ENCODE measurements at places on chromosomes 6 and 20.

GRCh38 chr6:157649311-157650260 is 173.5 kb upstream of the SNX9 start:
- no peak for DNase-seq

GRCh38 chr6:22119500-22119899 is 177.3 kb downstream of the PRL start:
- no peak for DNase-seq

DNA sequence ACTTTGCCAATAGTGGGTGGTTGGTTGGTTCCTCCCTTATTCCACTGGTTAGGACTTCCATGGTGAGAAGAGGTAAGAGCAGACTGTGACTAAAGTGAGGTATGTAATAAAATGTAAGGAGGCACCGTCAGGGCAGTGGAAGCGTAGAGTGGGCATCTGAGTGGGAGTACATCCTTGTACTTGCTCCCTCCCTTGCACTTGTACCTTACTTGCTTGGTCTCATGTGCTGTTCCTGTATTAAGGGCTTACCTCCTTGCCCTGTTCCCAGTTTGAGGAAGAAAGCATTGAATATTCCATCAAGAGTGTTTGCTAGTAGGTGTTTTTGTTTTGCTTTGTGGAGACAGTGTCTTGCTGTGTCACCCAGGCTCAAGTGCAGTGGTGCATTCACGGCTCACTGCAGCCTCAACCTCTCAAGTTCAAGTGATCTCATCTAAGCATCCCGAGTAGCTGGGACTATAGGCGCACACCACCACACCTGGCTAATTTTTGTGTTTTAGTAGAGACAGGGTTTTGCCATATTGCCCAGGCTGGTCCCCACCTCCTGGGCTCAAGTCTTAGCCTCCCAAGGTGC is 25.5 kb downstream of the AMD1 start:
- no peak for DNase-seq

GRCh38 chr6:33356295-33356694 is 35.3 kb upstream of the KIFC1 start:
- DNase-seq = no peak

GRCh38 chr6:8589941-8590729 is 154.8 kb upstream of the SLC35B3 start:
- DNase-seq = no peak

DNA sequence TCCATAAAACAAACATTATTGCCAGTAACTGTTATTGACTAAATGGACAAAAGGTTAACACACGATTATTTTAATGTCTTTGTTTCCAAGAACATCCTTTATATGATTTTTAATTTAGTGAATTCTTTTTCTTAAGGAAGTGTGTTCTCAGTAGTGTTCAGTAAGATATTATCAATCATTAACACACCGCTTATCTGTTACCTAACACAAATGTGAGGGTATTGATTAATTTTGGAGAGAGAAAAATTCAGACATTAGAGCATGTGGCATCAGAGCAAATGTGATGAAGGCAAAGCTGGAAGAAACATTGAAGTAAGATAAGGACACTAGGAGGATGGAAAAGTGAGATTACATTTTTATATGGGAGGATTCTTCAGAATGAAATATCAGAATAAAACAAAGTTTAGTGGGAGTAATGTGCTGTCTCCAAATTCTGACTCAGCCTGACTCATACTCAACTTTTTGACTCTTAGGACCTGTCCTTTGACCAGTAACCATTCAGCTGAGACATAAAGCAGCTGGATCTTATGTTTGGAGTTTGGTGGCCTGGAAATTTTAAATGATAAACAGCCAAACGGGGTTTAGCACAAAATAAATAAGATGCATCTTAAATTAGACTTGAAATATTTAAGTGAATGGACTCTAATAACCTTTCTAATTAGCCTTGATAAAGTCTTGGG is 348.6 kb downstream of the CD109 start:
- no peak for DNase-seq

- DNase-seq = no peak
Measured at GRCh38 chr20:14538433-14538832, 201.0 kb upstream of the FLRT3 start.

GRCh38 chr6:4848382-4849068 is 72.3 kb downstream of the CDYL start:
- no peak for DNase-seq

DNA sequence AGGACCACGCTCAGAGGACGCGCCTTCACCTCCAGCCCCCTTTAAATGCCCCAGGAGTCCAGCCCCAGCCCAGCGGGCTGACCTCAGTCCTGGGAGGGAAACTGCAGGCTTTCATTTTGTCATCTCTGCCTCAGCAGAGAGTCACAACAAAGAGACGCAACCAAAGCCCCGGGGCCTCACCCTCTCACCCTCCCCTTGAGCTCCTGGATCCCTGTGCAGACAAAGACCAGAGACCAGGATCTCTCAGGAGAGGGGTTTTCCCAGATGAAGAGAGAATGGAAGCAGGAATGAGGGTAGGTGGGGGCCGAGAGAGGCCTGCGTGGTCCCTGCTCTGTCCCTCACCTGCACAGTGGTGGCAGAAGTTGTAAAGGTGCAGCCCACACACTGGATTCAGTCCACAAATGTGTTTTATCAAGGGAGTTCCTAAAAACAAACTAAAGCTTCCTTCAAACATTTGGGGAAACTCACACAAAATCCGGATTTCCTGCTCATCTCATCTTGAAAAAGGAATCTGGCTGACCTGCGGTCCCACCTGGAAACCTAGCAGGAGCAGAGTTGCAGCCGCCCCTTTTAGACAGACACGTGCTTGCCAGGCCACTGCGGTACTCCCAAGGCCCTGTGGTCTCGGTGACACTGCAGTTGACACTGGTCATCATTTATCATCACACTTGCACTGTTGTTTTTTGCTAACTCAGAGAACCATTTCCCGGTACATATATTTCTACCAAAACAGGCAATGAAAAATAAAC is 27.1 kb downstream of the PTGIS start:
- no peak for DNase-seq

GRCh38 chr6:114083251-114083650 is 112.3 kb upstream of the HDAC2 start:
- no peak for DNase-seq

- DNase-seq = peak; percentile 67
Measured at GRCh38 chr6:101668496-101669030, 275.1 kb downstream of the GRIK2 start.

- DNase-seq = no peak
Measured at GRCh38 chr6:40856271-40856670, 182.8 kb downstream of the UNC5CL start.

DNA sequence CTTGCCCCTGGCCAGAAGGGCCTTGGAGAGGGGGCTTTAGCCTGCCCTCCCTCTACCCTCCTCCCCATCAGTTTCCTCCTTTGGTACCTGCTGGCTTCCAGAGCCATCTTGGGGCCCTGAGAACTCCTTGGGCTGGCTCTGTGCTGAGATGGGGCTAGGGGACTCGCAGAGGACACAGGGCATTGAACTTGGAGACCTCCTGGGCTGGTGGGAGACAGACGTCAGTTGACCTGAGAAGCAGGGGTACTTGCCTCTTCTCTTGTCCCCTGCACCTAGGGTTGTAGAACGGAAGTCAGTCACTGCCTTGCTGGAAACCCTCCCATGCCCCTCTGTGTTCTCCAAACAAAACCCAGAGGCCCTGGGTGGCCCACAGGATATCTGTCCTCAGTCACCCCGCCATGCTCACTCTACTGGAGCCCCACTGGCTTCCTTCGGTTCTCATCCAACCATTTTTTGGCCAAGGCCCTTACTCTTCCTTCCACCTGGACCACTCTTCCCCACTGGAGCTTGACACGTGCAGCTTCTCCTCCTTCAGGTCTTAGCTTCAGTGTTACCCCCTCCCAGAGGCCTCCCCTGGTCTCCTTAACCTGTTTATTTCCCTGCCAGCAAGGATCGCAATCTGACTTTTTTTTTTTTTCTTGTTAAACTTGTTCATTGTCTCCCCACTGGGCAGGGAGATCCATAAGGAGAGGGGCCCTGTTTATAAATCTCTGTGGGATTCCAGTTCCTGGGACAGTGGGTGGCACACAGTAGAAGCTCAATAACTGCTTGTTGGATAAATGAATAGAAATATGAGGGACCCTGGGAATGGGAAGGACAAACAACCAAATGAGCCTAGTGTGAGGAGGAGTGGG is 971 bp downstream of the RBCK1 start:
- DNase-seq = no peak

GRCh38 chr6:93391965-93392364 is 27.4 kb downstream of the EPHA7 start:
- DNase-seq = no peak

GRCh38 chr6:13461805-13462204 is 25.6 kb downstream of the GFOD1 start:
- no peak for DNase-seq

DNA sequence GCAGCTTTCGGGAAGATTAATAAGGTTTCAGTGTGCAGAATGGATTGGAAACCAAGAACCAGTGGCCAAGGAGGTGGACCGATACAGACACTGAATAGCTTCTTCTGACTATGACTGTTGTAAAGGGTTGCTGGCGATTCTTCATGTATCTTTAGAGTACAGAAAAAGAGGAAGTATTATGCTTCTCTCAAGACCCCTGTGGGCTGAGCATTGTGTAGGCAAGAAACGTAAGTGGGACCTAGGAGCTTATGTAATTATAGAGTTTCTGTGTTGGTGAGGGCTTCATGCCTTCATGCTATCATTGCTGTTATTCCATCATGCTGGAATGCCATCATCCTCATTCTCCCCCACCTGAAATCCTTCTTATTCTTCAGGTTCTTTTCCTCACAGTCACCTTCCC is 105.4 kb upstream of the AKIRIN2 start:
- DNase-seq = no peak

GRCh38 chr6:100456141-100456907 is 8.4 kb downstream of the SIM1 start:
- no peak for DNase-seq

DNA sequence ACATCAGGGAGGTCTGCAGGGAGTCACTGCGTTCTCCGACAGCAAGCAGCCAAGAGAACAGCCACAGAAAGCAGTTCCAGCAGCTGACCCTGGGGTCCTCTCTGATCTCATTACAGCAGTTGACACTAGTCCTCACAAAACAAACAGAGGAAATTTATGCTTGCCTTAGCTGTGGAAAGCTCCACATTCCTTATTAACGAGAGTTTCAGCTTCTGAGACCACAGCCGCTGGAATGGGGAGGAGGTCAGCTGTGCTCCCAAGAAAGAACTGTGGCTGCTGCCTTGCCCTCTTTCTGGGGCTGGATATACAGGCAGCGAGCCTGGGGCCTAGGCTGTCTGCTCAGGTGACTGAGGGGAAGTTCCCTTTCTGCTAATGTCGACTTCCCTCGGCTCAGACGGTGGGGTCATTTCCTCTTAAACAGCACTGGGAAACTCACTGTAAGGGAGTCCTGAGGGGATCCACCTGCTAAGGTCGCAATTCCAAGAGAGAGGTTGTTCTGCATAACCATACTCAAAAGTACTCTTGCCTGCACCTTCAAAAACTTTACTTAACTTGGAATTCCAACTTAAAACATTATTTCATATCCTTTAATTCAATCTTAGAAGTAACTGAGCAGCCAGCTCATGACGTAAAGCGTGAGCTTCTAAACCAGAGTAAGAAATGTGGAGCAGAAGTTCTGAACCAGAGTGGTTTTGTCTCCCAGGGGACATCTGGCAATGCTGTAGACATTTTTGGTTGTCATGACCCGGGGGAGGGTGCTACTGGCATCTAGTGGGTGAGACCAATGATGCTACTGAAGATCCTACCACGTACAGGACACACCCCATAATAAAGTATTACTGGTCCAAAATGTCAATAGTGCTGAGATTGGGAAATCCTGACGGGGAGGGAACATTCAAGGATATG is 80.3 kb downstream of the BACH2 start:
- DNase-seq = no peak

DNA sequence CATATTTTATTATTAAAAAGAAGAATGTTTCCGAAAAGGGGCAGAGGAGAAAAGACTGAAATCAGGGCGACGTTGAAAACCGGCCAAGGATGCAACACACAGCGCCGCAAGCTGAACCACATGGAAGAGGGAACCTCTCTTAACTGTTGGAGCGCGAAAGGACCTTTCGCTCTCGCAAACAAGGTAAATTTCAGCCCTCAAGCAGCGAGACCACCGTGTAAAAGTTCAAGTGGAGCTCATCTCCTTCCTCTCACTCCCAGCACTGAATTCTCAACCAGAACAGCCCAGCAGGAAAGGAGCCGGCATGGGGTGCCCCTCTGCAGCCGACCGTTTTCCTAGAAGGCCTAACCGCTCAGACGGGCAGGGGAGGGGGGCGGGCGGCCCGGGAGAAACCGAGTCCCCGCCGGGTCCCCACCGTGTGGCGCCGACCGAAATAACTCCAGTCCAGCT is 621 bp downstream of the GPR63 start:
- no peak for DNase-seq

GRCh38 chr6:106181664-106182418 is 95.7 kb downstream of the PRDM1 start:
- no peak for DNase-seq

DNA sequence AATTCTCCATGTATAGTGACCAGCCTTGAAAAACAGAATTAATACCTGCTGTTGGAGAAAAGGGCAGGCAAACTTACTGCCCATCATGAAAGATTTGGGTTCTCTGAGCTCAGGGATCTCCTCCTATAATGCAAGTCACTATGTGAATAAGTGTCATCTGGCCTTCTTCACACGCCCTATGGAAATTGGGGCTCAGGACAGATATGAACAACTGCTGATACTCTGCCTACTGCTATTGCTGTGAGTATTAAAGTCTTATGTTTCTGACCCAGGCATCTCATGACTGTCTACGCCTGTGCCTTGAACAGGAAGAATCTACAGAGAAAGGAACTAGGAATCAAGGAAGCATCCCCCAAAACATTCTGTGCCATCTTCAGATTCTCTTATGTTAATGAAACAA is 226.1 kb downstream of the SOD2 start:
- DNase-seq = no peak

GRCh38 chr6:68876792-68877493 is 241.9 kb downstream of the ADGRB3 start:
- DNase-seq = no peak

DNA sequence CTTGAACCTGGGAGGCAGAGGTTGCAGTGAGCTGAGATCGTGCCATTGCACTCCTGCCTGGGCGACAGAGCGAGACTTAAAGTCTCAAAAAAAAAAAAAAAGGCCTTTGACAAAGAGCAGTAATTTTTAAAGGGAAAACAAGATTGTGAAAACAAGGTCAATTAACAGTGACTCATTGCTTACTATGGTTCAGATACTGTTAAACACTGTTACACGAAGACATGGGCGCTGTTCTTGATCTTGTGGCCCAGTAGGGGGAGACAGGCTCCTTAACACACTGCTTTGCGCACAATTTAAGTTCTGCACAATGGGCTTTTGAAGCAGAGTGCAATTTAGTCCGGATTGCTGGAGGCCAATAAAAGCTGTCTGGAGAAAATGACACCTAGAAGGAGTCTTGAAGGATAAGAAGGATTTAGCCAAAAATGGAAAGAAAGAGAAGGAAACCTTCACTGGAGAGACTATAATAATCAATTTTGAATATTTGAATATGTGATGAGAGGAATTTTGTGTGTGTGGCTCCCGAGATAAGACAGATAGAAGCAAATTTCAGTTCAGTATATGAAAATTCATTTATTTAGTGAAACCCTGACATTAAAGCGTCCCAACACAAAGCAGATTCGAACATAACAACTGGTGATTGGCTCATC is 6.0 kb upstream of the LATS1 start:
- DNase-seq = no peak

GRCh38 chr6:16419636-16420336 is 181.4 kb downstream of the GMPR start:
- DNase-seq = no peak

- DNase-seq = no peak
Measured at GRCh38 chr6:33755070-33755869, 8.6 kb upstream of the IP6K3 start.

GRCh38 chr6:78867020-78867369 is 356 bp upstream of the IRAK1BP1 start:
- no peak for DNase-seq
